ENCODE measurements at places on chromosomes 11 and 22. TPM values are rescaled to one million over a fixed set of nuclear protein-coding genes. Genes with fewer than 3 reads are reported as not detected.

- ATAC-seq: no peak
These were observed 225.1 kb upstream of the LUZP2 start for GRCh38 chr11:24271798-24272197.

DNA sequence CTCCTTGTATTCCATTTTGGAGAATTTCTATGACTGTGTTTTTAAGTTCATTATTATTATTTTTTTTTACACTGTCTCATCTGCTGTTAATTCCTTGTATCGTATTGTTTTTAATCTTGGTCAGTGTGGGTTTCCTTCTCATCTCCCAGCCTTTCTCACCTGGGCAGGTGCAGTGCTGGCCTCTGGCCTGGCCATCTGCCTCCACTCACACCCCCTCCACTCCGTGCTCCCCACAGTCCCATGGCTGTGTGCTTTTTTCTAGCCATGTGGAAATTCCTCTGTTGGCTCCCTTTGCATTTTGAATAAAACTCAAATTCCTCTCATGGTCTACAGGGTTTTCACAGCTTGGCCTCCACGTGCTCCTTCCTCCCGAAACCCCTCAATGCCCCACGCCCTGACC lies 50.3 kb upstream of the LINC01488 start:
- ATAC-seq: no peak

DNA sequence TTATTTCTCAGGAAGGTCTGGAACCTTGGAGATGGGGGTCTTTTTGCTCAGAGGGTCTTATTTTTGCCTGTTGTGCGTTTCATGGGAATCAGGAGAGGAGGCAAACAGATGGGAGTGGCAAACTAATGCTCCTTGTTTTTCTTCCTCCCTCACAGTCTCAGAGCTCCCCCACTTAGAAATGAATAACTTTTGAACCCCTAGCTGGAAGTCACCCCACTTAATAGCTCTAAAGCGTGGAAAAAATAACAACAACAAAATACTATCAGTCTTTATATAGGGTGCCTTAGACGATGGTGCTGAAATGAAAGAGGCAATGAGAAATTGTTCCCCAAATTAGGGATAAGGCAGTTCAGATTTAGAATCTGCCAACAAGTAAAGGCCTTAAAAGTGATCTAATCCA lies 76.8 kb upstream of the BDNF start:
- no peak for ATAC-seq

DNA sequence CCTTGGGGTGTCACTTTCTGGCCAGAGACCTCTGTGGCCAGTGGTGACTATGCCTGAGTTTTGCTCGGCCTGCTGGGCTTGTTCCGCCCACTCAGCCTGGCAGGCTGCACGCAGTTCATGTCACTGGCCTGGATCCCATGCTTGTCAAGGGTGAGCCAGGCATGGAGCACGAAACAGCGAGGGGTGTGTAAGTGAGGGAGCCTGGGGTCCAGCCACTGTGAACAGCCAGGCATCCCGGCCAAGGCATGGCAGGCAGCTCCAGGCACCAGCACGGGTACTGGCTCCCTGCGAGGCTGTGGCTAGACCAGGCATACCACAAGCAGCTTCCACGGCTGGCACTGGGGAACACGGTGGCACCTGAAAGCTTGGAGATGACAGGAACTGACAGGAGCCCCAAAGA lies 214.3 kb downstream of the LRRC4C start:
- no peak for ATAC-seq

DNA sequence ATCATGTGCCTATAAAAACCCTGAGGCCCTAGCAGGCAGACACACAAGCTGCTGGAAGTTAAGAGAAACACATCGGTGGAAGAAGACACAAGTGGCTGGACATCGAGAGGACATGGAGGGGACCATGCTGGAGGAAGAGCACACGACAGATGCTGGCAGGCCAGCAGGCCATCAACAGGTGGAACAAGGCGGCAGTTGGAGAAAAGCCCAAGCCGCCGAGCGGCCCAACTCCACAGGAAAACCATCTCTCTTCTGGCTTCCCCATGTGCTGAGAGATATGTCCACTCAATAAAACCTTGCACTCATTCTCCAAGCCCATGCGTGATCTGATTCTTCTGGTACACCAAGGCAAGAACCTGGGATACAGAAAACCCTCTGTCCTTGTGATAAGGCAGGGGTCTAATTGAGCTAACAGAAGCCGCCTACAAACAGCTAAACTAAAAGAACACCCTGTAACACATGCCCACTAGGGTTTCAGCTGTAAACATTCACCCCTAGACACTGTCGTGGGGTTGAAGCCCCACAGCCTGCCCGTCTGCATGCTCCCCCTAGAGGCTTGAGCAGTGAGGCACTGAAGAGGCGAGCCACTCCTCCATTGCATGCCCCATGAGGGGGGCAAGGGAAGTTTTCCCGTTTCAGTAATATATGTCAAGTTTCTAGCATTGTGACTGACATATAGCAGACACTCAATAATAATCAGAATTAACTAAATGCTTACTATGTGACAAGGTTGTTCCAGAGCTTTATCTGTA lies 39.0 kb upstream of the MMP20 start:
- no peak for ATAC-seq

GRCh38 chr11:46161201-46161600 lies 39.9 kb upstream of the PHF21A start:
- ATAC-seq: no peak

DNA sequence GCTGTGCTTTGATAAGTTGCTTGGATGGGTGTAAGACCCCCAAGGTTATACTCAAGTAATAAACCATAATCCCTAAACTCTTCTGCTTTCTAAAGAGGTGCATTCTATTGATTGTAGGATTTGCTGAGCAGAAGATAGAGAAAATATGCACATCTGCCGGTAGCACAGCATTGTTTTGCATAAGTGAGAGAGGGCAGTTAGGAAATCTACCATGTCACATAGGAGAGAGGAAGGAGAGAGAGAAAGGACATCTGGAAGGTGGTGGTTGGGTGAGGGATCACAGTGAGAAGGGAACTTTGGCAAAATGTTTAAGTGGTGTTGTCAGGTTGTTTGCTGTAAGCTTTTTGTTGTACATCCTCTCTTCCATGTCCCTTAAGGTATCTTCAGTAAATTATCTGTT lies 73.6 kb upstream of the BDNF start:
- ATAC-seq: no peak

GRCh38 chr22:49548356-49549202 lies 279.1 kb downstream of the BRD1 start:
- no peak for ATAC-seq

DNA sequence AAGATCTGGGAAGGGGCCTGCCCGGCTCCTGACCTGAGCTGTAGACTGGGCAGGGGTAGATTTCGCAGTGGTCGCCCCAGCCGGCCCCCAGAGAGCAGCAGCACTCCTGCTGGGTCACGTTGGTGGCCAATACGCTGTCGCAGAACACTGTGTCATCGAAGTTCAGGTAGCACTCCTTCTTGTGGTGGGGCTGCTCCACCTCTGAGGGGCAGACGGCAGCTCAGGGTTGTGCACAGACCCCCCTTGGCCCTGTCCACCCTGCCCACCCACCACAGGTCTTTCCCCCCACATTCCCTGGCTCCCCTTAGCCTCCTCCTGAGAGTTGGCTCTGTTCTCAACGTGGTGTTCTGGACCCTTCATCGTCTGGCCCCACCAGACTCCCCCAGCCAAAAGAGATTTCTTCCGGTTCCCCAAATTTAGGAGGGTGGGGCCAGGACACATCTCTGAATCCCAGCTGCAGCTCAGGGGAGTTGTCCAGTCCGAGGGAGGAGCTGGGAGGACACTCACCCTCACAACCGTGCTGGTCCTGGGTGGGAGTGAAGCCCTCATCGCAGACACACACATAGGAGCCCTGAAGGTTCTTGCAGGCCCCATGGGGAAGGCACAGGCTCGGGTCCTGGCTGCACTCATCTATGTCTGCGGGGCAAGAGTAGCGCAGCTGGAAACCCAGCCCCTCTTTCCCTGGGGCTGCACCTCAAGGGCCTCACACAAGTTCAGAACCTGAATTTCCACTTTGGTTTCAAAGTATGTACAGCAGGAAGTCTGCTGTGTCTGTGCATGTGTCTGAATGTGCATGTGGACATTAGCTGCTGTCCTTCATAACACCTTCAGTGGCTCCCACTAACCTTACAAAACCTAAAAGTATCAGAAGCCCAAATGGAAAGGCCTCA lies 16.5 kb downstream of the SCYL1 start:
- ATAC-seq: no peak

DNA sequence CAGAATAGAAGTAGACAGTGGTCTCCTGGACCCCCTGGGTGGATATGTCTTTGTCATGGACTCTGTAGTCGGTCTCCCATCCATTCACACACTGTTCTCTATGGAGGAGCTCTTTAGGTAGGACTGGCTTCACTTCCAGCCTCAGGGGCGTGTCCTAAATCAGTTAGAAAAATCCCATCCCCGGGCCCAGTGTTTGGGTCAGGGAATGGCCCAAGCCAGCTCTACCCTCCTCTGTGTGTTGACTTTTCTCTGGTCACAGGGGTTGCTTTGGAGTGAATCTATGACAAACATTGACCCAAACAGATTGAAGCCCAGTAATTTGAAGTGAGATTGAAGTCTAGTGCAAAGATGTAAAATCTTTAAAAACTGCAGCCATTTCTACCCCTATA lies 34.0 kb downstream of the WEE1 start:
- ATAC-seq: no peak

GRCh38 chr11:65625628-65626342 lies 10.2 kb downstream of the PCNX3 start:
- ATAC-seq: peak; percentile 48

DNA sequence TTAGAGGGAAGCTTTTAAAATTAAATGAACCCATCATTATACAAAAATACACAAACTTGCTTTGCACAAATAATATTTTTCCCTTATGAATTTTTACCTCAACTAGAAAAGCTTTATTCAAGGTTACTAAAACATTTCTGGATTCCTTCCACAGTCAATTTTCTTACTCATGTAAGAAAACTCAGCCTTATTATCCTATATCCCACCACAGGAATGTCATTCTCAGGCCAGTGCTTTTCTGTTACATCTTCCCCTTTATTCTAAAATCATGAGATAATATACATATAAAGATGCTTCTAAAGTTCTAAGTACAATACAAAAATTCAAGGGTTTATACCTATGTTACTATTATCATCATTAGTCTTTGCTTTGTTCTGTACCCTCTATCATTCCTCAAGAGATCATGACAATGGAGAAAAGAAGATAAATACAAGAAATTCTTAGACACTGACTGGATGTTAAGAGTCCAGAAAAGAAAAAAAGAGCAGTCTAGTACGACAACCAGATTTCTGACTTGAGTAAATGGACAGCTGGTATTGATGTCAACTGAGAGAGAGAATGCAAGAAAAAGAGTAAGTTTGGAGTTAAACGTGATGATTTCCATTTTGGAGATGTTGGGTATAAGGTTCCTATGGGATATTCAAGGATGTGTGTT lies 60.3 kb downstream of the MTMR2 start:
- no peak for ATAC-seq

DNA sequence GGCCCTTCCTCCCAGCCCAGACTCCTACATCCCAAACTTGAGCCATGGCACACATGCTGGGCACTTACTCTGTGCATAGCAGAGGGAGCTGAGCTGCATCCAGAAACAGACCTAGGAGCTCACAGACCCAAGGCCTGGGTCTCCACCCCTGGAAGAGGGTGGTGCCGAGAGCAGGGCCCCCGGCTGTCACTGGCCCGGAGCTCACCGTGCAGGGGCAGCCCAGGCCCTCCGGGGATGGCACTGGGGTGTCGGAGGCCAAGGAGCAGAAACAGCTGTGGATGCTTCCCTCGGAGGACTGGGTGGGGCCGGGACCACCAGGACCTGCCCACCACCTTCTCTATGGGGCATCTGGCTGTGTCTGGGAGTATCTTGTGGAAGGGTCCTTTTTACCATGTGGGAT lies 4.3 kb upstream of the APOBEC3A start:
- no peak for ATAC-seq

DAGLA gene
- 2.2 TPM for total RNA-seq

RFPL1 gene
- total RNA-seq: not detected

USP2 gene
- 1.9 TPM for total RNA-seq
